Calu3 (cell line): ENCODE measurements at places on chromosomes 3 and 15.
A peak's percentile ranks its signal among the peaks of the same experiment; 100 is the strongest.

GRCh38 chr15:55627730-55628368, 39.7 kb upstream of the PYGO1 start:
- peak; percentile 88 for DNase-seq

DNA sequence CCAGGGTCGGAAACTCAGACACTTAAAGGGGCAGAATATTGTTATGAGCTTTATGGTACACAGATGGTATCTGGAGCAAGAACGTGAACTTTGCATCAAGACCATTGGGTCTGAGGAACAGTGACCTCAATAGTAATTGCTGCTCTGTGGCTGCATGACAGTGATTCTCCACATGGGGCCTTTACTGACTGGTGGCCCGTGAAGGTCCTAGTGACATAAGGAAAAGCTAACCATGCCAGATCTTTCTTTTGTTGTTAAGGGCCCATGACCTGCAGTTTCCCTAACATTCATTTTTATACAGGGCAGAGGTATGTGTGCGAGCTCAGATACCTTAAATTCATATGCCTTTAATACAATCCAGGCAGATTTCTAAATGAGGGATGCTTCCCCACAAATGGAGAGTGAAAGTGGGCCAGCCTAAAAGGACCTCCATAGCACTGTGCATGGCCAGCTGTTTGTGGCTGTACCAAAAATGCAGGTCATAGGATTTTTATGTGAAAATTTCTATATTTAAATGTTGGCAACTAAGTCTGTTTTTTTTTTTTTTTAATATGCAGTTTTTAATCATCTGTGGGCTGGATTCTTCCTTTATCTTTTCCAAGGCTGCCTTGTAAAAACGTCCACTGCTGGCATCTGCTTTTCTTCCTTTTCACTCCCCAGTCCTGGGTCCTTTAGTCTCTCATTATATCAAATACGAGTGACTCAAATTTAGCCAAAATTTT, 188.0 kb upstream of the IL12A start:
- DNase-seq, result no peak

DNA sequence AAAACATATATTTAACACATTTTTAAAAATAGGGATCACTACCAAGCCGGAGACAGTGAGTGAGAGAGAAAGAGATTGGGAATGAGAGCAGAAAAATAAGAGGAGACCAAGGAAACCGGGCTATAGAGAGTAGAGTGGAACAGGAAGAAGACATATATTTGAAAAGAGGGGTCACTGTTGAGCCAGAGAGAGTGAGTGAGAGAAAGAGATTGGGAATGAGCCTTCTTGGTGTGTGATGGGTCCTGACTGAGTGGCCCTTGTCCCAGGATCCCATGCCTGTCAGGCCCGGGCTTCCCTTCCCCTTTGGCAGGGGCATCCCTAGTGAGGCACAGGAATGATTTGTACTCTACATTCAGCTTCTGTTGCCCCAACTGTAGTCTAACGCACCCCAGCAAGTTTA, 646.6 kb downstream of the NTRK3 start:
- DNase-seq, result no peak

GRCh38 chr3:1275495-1275894, 182.7 kb downstream of the CNTN6 start:
- peak; percentile 7 for DNase-seq
